ENCODE measurements at places on chromosomes 7 and 10.

DNA sequence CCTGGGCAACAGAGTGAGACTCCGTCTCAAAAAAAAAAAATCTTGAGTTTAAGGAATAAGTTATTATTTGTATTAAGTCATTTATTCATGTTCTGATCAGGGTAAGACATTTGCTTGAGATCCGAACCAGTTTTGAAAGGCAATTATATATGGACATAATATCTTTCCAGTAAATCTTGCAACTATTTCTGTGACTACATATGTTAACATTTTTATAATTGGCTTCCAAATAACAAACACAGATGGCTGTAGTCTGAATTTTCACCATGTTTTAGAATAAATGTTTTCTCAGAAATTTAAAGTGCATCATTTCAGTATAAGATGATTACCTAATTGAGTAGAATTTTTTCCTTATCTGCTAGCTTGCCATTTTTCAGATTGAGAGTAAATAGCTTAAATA, 21.2 kb downstream of the AKAP9 start:
- DNase-seq, result no peak

DNA sequence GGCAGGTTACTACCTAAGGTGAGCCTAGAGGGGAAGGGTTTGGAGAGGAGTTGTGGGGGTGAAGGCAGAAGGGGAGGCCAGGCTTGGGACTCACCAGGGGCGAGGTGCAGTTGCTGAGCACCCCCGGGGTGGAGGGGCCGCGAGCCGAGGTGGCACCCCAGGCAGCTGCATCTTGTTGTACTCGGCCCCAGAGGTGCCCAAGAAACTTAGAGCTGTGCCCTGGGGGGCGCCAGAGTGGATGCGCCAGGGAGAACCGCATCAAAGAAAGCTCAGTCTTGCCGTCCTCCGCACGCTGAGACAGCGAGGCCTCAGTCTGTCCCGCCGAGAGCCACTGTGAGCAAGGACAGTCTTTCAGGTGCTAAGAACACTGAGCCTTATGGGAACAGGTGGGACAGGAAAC, 7.4 kb downstream of the ATG9B start:
- DNase-seq, result no peak

DNA sequence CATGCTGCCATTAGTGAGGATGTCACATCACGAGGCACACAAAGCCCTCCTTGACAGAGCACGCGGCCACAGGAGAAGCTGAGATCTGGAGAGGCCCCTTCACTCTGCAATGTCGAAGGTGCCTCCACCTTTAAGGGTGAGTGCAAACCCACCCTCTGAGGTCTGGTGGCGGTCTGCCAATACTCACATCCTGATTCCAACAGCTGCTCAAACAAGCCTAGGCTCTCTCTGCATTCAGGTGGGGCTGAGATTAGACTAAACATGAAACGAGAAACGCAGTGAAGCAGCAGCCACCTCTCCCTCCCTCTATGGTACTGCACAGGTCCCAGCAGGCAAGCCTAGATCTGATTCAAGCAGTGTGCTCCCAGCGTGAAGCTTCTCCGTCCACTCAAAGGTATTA, 151.8 kb downstream of the TCERG1L start:
- no peak for DNase-seq

GRCh38 chr10:5364890-5365338, at the start of gene UCN3:
UCN3 (plus strand) TSS chr10:5364966; CDS start chr10:5373721, 8,755 bp downstream.
- no peak for DNase-seq

- no peak for DNase-seq
Observed at GRCh38 chr7:116990056-116990455, 36.8 kb downstream of the ST7 start.

DNA sequence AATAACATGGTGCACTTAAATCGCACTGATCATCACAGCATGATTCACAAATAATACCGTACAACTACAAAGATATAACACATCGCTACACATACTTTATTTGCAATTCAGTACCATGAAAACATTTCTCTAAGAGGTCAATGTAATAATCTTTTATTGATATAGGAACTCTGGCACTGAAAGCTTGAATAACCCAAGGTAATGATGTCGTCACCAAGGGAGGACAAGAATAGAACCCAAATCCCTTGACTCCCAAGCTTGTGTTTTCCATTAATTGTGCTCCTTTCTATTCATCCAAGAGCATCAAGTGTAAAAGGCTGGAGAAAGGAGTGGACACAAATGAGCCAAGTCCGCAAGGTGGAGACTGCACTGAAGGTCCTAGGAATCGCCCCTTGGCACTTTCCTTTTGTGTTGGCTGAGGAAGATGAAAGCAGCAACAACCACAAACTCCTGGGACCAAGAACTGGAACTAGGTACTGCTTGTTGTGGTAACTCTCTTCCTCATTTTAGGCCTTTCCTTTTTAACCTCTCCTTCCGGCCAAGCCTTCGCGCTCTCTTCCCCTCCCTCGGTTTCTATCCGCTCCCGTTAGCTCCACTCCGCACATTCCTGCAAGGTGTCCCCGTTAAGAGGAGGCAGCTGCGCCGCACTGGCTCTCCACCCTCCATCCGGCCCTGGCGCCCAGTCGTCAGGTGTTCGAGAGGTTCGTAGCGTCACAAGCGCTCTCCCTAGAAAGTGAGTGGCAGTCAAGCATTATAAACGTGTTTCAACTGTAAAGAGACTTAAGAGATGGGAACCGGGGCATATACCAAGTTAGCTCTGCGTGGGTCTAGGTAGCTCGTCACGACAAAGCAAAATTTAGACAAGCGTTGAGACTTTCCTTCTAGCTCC, 1.0 kb upstream of the CBLL1 start:
- no peak for DNase-seq

GRCh38 chr10:61882621-61883370, 18.7 kb upstream of the ARID5B start:
- no peak for DNase-seq

DNA sequence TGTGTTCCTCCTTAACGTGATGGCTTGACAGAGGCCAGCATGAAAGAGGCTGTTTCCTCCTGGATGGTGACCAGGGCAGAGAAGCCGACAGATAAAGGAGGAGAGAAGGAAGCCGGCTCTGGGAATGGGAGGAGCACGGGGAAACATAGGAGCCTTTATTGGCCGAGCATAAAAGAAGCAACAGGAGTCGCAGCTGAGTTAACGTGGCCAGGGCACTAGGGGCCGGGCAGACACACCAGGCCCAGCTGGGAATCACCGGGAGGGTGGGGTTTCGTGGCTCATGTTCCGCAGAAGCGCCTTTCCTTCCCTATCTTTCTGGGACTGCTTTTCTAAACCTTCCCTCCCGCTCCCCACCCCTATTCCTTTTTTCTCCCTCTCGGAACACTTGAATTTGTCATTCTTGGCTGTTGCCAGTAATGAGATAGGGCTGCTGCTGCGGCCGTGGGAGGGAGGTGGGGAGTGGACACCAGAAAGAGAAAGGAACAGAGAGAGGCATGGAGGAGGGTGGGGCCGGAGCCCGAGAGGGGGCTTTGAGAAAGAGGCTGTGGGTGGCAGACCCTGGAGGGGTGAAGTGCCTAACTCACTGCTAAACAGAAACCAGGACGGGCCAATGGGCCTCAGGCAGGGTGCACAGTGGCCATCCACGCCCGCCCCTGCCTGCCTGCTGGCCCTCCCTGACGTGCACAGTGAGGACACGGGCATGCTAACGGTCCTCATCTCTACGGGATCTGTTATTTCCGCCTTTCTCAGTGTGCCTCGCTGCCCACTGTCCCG, 65.2 kb downstream of the COL13A1 start:
- DNase-seq, result no peak

DNA sequence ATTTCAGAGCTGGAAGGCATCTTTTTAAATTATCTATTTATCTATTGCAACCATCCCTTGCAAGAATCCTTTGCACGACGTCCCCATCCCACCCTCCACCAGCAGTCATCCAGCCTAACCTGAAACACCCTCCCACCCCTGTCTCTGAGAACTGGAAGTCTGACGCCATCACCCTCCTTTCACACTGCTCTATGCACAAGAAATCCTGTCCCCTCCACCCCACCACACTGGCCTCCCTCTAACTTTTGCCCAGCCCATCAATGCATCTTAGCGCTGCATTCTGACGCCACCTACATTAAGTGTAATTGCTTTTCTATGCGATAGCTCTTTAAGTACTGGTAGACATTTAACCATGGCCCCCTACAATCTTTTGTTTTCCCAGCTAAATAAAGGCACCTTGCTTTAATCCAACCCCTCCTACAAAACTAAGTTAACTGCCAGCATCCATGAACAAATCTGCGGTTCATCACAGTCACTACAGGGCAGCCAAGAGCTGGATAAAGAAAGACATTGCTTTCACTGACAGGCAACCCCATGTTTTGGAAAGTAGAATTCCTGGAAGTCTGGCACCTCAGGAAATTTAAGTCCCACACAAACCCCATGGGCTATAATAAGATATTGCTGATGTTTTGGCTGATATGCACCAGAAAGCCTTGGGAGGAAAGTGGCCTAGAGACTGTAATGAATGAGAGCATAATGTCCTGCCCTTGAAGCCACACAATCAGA, 128.0 kb downstream of the GLI3 start:
- DNase-seq, result no peak

GRCh38 chr7:7639847-7640220, 718 bp upstream of the UMAD1 start:
- DNase-seq, result no peak

DNA sequence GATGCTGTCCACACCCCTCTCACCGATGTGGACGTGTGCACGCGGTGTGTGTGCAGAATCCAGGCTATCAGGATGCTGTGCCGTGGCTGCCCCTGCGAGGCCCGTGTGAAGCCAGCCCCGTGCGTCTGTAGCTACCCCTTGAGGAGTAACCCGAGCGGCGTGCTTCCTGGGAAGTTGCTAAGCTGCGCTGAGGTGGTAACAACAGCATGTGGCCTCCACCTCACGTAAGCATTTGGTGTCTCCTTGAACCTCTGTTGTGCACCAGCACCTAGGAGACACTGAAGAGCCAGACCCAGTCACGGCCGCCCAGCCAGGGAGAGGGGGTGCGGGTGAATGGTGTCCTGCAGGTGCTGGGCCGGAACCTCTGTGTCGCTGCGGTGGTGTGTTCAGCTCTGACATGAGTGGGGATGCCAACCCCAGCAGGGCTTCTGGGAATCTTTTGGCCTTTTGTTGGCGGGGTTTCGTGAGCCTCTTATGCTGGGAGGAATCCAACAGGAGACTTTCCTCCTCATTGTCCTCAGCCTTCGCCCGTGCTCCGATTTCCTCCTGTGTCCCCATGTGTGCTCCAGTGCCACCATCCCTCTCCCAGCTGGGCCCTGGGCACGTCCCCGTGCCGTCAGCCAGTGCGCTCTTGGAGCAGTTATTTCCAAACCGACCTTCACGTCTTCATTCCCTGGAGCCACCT, 60.4 kb downstream of the DNAJB6 start:
- DNase-seq, result no peak

- DNase-seq, result no peak
Observed at GRCh38 chr7:105990727-105991453, 27.8 kb downstream of the CDHR3 start.

DNA sequence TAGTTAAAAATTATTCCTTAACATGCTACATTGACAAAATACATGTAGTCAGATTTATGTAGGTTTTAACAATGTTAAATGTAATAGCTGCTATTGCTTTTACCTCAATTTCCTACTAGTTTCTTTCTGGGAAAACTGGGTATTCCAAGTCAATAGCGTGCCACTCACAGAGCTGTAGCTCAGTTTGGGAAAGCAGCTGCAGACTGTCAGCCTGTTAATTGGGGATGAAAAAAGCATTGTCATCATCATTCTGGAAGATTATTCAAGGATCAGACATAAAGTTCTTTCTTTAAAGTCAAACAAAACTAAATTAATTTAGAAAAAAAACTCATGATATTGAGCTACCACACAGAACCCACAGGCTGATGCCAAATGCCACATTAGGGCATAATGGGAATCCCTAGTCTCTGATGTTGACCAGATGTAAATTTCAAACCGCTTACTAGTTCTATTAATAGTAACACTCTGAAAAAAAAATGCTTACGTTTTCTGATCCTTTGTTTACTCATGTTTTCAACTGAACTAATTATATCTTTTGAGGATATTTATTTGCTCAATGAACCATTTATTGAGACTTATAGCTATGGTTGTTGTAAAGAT, 19.6 kb upstream of the AGMO start:
- no peak for DNase-seq

Measured in stimulated activated CD4-positive, alpha-beta T cell treated with anti-CD3 and anti-CD28 coated beads, Interleukin-15, amount 100 ng/mL, for 1 hour (primary cell).